ENCODE measurements at places on chromosomes 12 and 14.

DNA sequence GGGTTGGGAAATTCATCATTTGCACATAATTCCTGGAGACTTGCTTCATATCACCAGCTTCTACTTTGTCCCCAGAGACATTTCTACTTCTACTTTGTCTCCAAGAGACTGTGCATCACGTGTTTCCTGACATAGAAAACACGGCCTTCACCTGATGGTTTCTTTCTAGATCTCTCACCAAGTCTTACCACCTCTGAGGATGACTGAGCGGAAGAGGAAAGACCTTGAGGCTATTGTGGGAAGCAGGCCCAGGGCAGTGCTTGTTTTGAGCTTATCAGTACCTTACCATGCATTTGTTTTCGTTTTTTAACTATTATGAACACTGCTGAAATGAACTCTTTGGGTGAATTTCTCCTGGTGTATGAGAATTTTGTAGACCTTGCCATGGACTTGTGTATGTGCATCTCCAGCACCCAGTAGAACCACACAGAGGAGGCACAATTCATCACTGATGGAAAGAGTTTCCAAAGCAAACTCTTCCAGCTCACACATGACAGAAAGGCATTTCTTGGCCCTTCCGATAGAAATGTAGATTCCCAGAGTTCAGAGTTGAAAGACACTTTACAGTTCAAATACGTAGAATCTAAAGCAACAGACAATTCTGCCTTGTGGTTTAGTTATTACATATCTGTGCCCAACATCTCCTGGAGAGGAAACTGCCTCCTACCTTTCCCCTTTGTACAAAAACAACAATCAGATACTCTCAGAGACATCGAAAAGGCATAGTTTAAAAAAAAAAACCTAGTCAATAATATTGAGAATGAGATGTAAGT lies 434.7 kb downstream of the FUT8 start:
- DNase-seq = no peak

GRCh38 chr12:13534645-13535398 lies 338.3 kb downstream of the EMP1 start:
- DNase-seq = peak; percentile 94

DNA sequence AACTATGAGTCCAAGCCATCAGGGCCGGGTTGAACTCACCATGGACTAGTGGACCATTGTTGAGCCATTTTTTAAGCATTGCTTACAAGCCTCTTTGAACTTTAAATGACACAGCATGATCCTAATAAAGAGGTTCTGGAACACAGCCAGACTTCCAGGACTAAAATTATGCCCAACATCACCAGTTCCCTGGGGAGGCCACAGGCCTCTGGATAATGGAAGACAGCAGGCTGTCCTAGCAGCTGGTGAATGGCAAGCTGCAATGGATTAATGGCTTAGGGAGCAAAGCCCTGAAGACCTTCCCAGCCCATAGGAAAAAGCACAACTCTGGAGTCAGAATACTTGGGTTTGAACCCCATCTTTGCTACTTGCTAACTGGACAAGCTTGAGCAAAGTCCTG lies 71.3 kb downstream of the FLRT2 start:
- DNase-seq = no peak

DNA sequence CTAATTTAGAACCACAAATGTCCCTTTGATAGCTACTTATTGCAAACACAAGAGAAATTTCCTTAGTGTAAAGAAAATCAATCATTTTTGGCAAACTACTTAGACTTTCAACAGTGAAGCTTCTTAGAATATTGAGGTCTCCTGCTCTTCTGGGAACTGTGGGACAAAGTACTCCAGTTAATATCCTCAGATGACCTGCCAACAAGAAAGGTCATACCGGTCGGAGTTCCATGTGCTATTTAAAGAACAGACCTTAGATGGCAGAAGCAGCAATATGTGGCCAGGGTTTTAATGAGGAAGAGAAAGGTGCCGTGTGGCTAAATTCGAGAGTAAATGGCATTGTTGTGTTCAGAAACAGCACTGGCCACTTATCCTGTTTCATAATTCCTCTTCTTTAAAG lies 114.7 kb upstream of the AMIGO2 start:
- no peak for DNase-seq

DNA sequence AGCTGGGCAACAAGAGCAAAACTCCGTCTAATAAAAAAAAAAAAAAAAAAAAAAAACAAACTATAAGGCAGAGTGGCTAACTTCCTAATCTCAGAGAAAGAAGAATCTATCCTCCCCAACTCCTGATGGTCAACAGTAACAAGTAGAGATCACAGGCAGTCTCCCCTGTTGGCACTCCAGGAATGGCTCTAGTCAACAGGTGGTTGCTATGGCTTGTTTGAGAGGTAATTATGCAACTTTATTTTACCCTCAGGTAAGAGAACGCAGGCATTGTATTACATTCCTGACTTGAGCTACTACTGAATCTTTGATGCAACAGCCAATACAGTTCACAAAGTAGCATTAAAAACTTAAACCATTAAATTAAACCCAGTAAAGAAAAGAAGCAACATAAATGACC lies 180.3 kb downstream of the DICER1 start:
- DNase-seq = no peak

Measured in neural progenitor cell (in vitro differentiated cells).